ENCODE measurements at places on chromosomes 4 and X.

DNA sequence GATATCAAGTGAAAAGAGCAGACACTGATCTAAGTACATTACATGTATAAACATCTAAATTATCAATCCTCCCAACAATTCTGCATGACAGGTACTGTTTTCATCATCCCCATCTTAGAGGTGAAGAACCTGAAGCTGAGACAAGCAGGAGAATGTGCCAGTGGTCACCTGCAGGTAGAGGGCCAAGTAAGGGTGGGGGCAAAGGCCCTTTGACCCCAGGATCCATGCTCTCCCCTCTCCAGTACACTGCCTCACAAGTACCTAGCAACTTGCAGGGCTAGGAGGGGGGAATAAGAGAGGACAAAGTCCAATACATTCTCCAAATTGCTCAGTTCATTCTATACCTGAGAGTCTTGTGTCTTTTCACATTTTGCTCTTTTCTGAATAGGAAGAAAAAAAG lies 8.3 kb upstream of the MAP7D2 start:
- no peak for DNase-seq

- no peak for DNase-seq
Observed at GRCh38 chr4:176207839-176208238, 12.5 kb upstream of the SPATA4 start.

DNA sequence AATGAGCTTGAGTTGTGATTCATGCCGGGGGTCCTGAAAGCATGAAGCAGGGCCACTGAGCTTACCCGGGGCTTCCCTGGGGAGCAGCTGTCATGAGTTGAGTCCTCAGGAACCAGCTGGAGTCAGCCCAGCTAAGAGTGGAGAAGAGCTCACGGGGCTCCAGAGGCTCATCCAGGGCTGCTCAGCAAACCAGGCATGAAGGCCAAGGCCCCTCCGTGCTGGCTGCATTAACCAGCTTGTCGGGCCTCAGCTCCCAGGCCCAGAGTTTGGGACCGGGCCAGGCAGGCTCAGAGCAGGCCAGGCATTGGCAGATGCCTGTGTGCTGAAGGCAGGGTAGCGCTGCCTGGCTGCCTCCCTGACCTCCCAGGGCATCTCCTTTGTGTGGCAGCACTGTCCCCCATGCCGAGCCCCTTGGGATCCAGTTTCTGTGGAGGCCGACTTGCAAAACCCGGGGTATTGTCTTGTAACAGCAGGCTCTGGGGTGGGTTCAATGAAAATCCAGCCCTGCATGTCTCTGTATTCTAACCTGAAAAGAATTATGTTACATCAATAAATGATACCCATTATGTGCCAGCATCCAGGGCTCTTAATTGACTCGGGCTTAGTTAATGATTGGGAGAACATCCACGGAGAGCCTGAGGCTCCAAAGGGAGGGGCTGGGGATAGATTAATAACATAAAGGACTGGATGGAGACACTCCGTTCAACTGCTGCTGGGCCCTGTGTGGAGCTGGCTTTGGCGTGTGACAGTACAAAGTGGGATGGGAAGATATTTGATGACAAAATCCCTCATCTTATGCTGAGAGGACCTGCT lies 68.0 kb upstream of the MSX1 start:
- no peak for DNase-seq

GRCh38 chr4:71126719-71127118 lies 133.3 kb downstream of the DCK start:
- no peak for DNase-seq

GRCh38 chr4:107725281-107725859 lies 5.3 kb upstream of the PAPSS1 start:
- DNase-seq = no peak
